Hematopoietic multipotent progenitor cell treated with erythropoietin and hydrocortisone succinate and interleukin-3 and kit ligand, for 6 days (in vitro differentiated cells): ENCODE measurements at places on chromosomes 13 and 19.

DNA sequence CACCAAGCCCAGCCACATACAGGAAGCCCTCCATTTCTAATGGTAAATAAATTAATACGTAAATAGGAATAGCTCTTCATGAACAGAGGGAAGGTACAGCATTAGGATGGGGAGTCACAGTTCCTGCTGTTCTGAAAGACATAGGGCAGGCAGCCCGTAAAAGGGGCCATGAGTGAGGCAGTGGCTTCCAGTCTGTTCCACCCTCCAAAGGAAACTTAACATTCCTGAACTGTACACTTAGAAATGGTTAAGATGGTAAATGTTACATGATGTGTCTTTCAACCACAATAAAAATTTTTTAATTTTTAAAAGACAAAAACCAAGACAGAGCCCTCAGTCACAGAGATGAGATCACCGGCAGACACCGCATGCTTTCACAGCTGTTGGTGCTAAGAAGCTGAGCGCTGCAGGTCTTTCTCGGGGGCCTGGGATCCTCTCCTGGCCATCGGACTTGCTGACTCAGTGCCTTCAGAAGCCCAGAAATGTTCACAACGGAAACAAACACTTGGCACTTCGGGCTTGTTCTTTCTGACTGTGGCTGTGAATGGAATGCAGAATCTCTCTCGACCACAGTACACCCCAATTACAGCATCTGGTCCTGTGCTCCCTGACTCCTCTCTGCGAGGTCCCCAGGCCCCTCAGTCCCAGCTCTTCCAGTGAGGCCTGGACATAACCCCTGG, 36.4 kb downstream of the EPS15L1 start:
- DNase-seq = no peak

- DNase-seq = no peak
Observed at GRCh38 chr13:98930151-98930591, 47.7 kb downstream of the DOCK9 start.

DNA sequence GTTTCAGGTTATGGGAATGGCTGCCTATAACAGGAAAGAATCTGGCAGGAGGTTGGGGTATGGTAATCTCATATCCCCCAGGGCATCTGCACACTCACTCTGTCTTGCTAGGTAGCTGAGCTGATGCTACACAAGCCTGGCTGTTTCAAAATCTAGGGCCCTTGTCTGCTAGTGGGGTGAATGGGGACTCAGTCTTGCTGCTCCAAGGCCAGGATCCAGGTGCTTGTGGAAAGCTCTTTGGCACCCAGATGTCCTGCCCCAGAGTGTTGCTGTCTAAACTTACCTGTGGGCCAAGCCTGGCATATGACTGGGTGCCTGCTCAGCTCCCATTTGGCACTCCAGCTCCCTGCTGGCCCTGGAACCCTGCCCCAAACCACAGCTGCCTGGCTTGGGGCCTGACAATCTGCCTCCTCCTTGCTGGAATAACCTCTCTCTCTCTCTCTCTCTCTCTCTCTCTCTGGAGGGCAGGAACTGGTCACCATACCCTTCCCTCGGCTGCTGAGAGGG, 158.1 kb upstream of the TSC22D1 start:
- no peak for DNase-seq

DNA sequence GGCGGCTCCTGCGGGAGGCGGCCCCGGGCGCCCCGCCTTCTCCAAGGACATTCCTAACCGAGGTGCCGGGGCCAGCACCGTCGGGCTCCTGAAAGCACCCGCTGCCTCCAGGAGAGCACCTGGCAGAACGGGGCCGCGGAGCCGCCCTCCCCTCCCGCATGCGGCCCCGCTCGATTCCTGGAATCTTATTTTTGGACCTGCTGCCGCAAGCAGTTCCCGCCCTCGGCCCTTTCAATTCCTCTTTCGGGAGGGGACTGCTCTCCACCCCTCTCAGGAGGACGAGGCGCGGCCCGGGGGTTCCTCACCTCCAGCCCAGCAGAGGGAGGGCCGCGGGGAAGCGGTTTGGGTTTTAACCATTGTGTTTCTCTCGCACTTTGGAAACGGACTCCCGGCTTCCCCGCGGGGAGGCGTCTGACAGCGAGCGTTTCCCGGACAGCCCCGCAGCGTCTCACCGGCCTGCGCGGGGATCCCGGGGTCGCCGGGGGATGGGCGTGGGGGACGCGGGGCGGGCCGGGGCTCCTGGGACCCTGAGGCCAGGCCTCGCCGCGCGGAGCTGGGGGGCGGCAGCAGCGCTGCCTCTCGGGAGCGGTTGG, 849 bp downstream of the GAS6 start:
- DNase-seq = peak; percentile 24

DNA sequence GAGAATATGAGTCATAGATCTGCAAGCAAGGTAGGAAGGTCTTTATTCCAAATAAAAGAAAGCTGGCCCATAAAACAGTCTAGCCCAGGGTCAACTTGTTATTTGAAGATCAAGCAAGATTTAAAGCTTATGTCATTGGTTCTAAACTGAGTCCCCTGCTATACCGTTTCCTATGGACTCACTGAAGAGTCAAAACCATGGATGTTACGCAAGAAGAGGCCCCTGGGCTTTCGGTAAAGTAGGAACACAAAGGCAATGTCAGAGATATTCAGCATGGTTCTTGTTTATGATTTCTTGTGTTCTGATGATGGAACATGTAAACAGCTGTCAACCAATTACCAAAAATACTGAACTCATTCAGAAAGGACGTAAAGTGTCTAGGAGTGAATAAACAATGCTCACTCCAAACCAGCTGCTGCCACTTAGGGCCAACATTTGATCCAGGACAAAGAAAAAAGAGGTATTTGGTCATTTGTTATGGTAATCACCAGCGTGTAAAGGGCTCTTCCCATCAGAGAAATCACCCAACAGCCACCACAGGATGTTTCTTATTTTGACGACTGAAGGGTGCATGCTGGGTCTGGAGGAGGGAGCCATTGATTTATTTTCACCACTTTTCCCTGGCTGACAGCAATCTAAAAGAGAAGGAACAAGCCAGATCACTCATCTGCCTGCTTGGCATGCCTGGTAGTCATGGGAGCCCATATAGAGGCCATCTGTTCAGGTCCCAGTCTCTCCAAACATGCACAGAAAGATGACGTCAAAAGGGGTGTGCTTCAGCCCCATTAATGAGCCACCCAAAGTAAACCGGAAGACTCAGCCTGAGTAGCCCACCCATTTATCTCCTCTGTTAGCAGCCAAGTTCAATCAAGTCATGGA, 68.3 kb downstream of the FGF14 start:
- no peak for DNase-seq

DNA sequence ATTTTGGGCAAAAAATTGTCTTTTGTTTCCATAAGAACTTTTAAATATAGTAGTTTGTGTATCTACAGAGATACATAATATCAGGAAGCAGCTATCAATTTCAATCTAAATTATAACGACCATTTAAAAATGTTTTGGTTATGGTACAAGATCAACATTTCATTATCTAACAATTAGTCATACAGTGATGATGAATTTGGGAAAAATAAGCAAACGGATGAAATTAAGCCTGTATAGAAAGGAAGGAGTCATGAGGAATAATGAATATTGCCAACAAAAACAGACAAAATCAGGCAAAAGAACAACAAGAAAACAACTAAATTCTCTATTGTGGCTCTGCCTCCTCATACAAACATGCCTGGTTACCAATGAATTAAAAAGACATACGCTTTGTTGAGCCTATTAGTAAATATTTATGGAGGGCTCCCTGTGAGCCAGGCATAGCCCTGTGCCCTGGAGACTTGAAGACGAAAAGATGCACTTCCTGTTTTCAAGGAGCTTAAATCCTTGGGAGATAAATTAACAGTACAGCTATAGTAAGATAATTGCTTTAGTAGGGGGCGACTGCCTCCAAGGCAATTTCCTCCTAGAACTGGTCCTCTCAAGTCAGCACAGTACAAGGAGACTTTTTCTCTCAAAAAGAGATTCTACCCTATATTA, 73.0 kb downstream of the NALCN start:
- DNase-seq = no peak

DNA sequence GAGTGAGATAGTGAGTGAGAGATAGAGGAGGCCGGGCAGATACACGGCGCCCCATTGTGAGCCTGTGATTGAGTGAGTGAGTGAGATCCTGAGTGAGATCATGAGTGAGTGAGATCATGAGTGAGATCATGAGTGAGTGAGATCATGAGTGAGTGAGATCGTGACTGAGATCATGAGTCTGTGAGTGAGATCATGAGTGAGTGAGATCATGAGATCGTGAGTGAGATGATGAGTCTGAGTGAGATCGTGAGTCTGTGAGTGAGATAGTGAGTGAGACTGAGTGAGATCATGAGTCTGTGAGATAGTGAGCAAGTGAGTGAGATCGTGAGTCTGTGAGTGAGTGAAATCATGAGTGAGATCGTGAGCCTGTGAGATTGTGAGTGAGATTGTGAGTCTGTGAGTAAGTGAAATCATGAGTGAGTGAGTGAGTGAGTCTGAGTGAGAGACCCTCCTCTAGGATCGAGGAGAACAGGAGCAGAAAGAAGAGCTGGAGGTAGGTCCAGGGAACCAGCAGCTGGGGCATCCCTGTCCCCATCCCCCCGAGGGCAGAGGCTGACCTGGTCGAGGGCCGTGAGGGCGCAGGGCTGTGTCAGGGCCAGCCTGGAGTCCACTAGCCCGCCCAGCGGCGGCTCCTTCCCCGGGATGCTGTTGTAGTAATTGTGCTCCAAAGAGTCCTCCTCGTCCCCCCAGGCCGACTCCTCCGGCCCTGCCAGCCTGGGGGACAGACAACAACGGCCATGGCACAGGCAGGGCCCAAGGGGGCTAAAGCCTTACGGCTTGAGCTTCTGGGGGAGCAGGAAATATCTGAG, 25.4 kb upstream of the C2CD4C start:
- no peak for DNase-seq

- DNase-seq = no peak
Observed at GRCh38 chr13:41782086-41782485, 178.8 kb downstream of the VWA8 start.

DNA sequence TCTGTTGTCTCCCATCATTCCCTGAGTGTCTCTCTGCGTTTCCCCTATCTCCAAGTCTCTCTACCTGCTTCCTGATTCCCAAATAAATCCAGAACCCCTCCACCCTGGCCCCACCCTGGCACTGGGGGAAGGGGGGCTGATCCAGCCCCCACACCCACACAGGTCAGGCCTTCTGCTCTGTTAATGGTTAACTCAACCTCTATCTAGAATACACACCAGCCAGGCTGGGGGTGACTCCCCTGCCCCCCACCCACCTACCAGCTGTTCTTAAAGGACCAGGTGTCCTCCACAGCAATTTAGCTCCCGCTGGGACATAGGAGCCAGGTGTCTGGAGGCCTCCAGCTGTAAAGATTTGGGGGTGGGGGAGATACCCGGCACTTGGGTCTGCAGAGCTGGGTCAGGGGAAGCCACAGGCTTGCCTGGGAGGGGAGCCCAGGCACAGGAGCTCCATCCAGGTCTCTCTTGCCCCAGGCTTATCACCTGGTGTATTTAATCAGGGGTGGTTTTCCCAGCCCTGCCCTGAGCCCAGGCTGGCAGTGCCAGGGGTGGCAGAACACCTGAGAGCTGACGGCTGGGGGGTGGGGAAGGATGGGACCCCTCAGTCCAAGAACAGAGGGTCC, 3.9 kb downstream of the IRF2BP1 start:
- DNase-seq = no peak
